Colonic mucosa (tissue), 4 donors: ENCODE measurements at places on chromosomes 5 and 9. TPM values are rescaled to one million over a fixed set of nuclear protein-coding genes. Genes with fewer than 3 reads are reported as not detected.
A peak's percentile ranks its signal among the peaks of the same experiment; 100 is the strongest.

DNA sequence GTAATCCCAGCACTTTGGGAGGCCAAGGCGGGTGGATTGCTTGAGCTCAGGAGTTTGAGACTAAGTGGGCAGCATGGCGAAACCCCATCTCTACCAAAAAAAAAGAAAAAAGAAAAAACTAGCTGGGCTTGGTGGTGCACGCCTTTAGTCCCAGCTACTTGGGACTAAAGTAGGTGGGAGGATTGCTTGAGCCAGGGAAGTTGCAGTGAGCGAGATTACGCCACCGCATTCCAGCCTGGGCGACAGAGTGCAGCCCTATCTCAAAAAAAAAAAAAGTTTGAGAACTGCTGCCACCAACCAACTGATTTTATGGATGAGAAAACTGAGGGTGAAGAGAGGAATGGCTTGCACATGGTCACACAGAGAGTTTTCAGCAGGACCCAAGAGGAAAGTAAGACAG is 175.1 kb downstream of the DOCK8 start:
- no peak for DNase-seq

- DNase-seq, result no peak
Observed at GRCh38 chr9:125332527-125332926, 70.9 kb downstream of the GAPVD1 start.

- peak; percentile 79 for DNase-seq
Observed at GRCh38 chr9:91159664-91160121, 202.0 kb downstream of the AUH start.

GRCh38 chr9:89529243-89530035 is 31.5 kb upstream of the SEMA4D start:
- no peak for DNase-seq

DNA sequence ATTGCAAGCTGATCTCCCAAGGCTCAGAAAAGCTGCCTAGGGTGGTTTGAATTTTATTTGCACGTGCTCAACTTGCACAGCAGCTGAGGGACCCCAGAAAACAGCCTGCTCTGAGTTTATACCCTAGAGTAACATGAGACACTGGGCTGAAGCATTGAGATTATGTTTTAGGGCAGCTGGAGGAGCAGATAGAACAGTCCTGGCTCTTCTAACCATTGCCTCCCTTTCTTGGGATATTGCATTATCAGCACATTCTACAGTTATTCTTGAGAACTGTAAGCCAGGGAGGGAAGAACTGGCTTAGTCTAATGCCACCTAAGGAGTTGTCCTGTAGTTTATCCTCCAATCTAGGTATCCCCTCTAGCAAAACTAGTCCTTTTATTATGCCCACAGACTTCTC is 10.3 kb downstream of the SMC2 start:
- no peak for DNase-seq

DNA sequence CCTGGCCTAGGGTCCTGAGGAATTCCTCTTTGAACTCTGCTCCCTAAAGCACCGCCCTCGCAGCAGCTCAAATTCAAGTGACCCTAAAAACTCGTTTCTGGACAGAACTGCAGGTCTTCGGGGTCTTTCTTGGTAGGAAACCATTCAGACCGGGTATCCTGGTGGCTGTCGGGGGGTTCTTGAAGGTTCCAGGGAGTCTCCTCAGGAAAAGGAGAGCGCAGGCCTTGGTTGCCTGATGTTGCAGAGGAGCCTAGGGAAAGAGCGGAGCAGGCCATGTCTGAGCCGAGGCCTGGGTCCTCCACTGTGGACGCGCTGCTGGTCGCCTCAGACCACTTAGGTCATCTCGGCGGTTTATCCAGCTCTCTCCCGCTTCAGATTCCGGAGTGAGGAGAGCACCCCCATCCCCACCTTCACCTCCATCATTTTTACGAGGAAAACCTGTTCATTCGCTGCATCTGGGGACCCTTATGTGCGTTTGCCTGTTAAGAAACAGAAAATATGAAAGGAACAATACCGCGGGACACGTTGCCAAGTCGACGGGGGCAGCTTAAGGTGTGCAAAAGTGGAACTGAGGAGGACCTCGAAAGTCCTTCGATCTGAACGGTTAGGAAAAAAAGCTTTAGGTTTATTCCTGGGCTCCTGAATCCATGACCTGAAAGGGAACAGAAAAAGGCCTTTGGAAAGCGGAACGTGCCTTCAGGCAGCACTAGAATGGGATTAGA is 299.4 kb downstream of the PARP8 start:
- DNase-seq, result no peak

DNA sequence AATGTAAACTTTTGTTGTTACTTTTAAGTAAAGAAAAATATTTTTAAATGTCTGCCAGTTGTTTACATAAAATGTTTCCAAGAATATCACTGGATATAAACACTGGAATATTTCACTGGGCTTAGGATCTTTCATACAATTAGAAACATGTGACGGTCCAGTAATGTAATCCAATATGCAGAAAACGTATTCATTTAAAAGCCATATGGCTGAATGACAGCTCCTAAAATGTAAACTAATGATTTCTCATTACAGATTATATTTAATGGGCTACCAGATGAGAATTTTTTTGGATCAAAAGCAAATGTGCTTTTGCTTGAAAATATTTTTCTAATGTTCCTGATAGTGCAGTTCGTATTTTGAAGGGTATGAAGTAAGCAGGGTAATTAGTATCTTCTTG is 124.3 kb downstream of the TTC39B start:
- DNase-seq, result no peak

DNA sequence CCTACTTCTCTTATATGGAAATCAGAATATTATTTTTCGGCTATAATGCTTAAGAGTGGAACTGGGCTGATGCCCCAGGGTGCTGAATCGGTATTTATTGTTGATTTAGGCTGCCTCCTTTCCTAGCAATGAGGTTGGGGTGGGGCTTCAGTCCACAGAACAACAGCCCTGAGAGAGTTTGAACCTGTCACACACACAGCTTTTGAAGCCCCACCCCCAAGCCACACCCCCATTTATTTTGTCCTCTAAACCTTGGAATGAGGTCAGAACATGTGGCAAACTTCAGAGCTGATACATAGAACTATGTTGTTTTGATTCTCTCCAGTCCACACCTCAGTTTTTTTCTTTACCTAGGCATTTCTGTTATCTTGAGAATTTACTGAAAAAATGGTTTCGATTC is 51.7 kb upstream of the CAMK4 start:
- DNase-seq, result no peak

DNA sequence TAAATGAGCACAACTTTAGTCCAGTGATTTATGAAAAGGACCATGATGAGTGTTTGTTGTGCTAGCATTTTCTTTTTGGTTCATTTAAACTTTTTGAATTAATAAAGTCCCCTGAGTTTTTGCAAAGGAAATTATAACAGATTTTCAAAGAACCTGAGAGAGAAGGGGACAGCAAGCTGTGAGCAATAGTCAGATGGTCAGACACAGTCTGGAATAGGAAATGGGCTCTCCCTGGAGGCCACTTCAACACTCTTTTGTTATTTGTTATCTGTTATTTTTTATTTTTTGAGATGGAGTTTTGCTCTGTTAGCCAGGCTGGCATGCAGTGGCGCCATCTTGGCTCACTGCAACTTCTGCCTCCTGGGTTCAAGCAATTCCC is 171.1 kb downstream of the ARHGEF28 start:
- DNase-seq, result no peak

- DNase-seq, result no peak
Observed at GRCh38 chr5:72482046-72482445, 25.2 kb downstream of the ZNF366 start.

- DNase-seq, result no peak
Observed at GRCh38 chr9:15268317-15268716, 38.7 kb downstream of the TTC39B start.

DMRT3 gene
- not detected for total RNA-seq

SIT1 gene
- total RNA-seq, result 0.67 TPM

NDUFA8 gene
- total RNA-seq, result 77.4 TPM

GDNF gene
- 1.6 TPM for total RNA-seq

SPATA31D4 gene
- total RNA-seq, result not detected

TRIM7 gene
- 8.7 TPM for total RNA-seq

CFAP157 gene
- not detected for total RNA-seq

EIF4E1B gene
- not detected for total RNA-seq

GAS1 gene
- 2.4 TPM for total RNA-seq
